Mucosa of gallbladder (tissue), 1 donor: ENCODE measurements at places on chromosomes 3 and 15. TPM values are rescaled to one million over a fixed set of nuclear protein-coding genes. Genes with fewer than 3 reads are reported as not detected.

DNA sequence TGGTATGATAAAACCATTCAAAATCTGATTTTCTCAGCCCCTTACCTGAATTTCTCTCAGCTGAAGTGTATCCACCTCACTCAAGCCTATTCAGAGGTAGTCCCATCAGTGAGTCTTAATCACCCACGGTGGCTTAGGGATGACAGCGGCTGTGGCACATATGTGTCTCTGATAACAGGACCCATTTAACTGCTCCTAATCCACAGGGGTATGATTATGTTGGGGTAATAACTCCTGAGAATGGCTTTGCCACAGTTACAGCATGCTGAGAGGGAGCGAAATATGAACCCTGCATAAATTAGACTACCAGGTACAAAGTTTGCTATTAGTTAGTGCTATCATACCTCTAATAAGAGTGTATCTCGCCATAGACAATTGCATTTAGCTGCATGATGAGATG lies 10.6 kb downstream of the CLRN1 start:
- no peak for DNase-seq

The PLSCR5 gene
- not detected for total RNA-seq

- DNase-seq = no peak
These were observed 1.8 kb downstream of the DALRD3 start for GRCh38 chr3:49016414-49017228.

- DNase-seq = peak; percentile 50
These were observed 88.6 kb upstream of the ZNF280D start for GRCh38 chr15:56821721-56822425.

The ZNF106 gene
- total RNA-seq = 66.1 TPM

DNA sequence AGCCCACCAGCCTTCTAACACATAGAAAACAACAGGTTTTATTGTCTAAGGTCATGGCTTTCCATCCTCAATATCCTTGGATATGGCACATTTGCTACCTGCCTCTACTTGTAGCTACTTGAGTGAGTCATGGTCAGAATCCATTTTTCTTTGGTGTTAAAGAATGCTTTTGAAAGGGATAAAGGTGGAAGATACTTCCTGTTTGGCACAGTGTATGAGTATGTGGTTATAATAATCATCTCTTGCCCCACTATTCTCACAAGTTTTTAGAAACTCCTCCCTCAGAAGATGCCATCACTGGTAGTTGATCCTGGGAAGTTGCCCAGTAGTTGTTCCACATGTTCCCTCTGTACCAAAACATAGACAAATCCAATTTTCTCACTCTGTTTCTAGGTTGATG lies 508.6 kb upstream of the IL12A start:
- DNase-seq = no peak

- no peak for DNase-seq
These were observed 84.5 kb downstream of the TRAK1 start for GRCh38 chr3:42175386-42176240.

DNA sequence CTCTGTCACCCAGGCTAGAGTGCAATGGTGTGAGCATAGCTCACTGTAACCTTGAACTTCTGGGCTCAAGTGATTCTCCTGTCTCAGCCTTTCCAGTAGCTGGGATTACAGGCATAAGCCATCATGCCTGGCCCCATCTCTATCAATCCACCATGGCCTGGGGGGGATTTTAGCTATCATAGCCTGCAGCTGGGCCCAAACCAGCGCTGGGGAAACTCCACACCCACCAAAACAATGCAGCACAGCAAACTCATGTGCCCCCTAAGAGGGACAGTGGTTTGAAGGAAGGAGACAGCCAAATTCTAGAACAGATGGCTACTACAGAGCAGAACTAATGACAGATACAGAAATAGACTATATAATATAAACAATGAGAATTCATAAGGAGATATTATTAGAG lies 13.8 kb upstream of the NSMCE3 start:
- no peak for DNase-seq

The ADCY5 gene
- 25.8 TPM for total RNA-seq

The CP gene
- total RNA-seq = 2.0 TPM

The ELL3 gene
- 8.5 TPM for total RNA-seq

The C3orf49 gene
- not detected for total RNA-seq

GRCh38 chr15:43249236-43249635 lies 17.5 kb downstream of the TGM5 start:
- no peak for DNase-seq

The FGF12 gene
- 1.4 TPM for total RNA-seq

The TF gene
- total RNA-seq = 22.7 TPM

The ACP3 gene
- 2.1 TPM for total RNA-seq

GRCh38 chr3:81339040-81339845 lies 422.2 kb downstream of the GBE1 start:
- DNase-seq = no peak

- no peak for DNase-seq
These were observed 202.5 kb downstream of the LSAMP start for GRCh38 chr3:116242825-116243224.

The RASA2 gene
- total RNA-seq = 10.0 TPM

The ATP2B2 gene
- total RNA-seq = 0.09 TPM

DNA sequence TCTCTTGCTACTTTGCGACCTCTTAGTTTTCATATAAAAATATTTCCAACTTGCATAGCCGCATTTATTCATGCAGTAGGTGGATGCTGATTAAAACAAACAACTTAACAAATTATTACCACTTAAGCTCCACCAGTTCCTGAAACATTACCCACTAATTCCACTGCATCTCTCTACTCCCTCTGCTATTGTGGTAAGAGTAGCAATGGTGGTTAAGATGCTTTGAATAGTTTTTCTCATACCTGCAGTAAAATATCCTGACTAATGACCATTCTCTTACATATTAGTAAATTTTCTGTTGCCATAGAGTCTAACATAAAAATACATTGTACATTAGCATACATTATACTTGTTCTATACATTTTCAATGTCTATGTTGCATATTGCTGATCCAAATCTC lies 397.6 kb upstream of the PLSCR5 start:
- DNase-seq = no peak

The JMJD7 gene
- total RNA-seq = 21.0 TPM

The GHSR gene
- not detected for total RNA-seq

GRCh38 chr3:148625095-148625736 lies 72.5 kb upstream of the AGTR1 start:
- DNase-seq = no peak

- no peak for DNase-seq
These were observed 66.7 kb upstream of the STT3B start for GRCh38 chr3:31465999-31466398.
